ENCODE measurements at places on chromosomes 6 and 20. TPM values are rescaled to one million over a fixed set of nuclear protein-coding genes. Genes with fewer than 3 reads are reported as not detected.

DNA sequence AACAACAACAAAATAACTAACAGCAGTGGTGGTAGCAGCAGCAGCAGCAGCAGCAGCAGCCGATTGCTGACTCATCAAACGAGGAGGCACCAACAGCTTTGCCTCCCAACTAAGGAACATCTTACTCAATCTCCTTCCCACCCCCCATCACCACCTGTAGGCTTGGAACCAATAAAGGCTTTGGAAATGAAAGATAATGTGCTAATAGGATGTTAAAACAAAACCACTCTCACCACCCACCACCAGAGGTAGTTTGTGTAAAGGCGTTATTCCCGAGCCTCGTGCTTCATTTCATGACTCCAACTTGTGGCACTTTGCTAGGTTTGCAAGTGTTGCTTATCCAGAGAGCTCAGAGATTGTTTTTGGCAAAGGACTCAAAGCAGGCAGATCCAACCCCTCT is 346.5 kb downstream of the CD83 start:
- DNase-seq, result no peak

GRCh38 chr6:157133856-157134255 is 189.5 kb downstream of the TMEM242 start:
- no peak for DNase-seq

- DNase-seq, result no peak
Measured at GRCh38 chr6:96844530-96844929, 7.3 kb upstream of the GPR63 start.

GRCh38 chr6:33445119-33445603 is 9.2 kb upstream of the ZBTB9 start:
- no peak for DNase-seq

GABRR1 gene
- polyA plus RNA-seq, result 2.8 TPM

GRCh38 chr6:4280031-4280430 is 144.7 kb upstream of the ECI2 start:
- no peak for DNase-seq

CDH4 gene
- 6.8 TPM for polyA plus RNA-seq

DNA sequence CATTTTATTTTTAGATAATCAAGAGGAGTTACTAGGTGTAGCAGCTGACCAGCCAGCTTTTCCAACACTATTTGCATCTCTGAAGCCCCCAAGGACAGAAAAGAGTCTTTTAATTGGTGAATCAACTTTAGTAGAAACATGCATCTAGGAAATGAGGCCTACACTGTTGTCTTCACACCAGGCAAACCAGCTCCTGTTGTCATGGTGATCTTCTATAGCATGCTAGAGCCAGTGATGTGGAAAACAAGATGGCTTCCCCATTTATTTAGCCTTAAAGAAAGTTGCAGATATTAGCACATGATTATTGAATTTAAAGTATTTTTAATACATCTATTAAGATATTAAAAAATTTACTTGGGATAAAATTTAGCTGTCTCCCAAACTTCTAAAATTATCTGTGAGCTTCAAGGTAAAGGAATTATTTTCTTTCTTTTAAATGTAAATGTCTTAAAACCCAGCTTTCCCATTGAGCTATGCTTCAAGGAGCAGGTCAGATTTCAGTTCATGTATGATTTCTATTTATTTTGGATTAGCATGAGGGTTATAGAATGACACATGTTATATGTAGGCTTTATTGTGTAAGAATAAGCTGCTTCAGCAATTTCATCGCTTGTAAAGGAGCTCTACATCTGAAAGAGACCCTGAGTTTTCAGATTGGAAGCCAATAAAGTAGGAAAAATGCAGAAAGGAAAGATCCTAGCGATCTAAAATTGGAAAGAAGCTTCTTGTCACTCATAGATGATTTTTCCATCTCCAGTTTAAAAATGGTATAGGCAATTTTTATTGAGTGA is 564.9 kb upstream of the CITED2 start:
- DNase-seq, result no peak

C20orf202 gene
- polyA plus RNA-seq, result 0.37 TPM

DNA sequence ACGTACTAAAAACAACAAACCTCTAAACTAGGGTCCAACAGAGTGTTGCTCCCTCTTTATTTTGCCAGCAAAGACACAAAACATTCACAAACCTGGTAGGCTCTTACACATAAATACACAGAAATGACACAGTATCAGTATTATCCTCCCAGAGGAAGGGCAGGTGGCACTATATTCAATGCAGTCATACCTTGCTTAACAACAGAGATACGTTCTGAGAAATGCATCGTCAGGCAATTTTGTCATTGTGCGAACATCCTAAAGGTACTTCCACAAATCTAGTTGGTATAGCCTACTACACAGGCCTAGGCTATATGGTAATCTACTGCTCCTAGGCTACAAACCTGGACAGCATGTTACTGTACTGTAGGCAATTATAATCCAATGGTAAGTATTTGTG is 9.6 kb downstream of the ZBTB2 start:
- no peak for DNase-seq

GRCh38 chr6:54096811-54097210 is 14.4 kb upstream of the MLIP start:
- no peak for DNase-seq
